AG04450 (cell line): ENCODE measurements at places on chromosomes 7 and 10.

GRCh38 chr7:100171840-100172239 lies 3.4 kb upstream of the GAL3ST4 start:
- no peak for DNase-seq

GRCh38 chr7:140165422-140165821 lies 11.4 kb downstream of the KDM7A start:
- DNase-seq: peak; percentile 46

DNA sequence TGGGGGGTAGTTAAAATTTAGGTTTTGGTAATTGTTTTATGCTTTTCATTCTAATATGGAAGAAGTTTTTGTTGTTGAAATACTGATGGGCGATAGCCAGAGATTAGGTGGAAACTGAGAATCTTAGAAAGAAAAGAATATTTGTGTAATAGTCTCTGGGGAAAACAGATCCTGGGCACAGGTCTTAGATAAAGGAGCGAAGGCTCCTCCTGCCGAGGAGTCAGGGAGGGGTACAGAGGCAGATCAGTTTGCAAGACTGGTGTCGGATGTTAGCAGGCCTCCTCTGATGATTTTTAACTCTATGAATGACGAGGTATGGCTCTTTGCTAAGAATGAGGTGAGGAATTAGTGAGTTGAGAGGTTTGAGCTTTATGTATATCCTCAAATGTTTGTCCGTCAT lies 339.7 kb downstream of the HGF start:
- no peak for DNase-seq

- DNase-seq: peak; percentile 33
Observed at GRCh38 chr7:127588019-127588696, at the start of gene ARF5. TSS of gene ARF5 (plus strand) at chr7:127588411. CDS start at chr7:127588499, 88 bp downstream.

DNA sequence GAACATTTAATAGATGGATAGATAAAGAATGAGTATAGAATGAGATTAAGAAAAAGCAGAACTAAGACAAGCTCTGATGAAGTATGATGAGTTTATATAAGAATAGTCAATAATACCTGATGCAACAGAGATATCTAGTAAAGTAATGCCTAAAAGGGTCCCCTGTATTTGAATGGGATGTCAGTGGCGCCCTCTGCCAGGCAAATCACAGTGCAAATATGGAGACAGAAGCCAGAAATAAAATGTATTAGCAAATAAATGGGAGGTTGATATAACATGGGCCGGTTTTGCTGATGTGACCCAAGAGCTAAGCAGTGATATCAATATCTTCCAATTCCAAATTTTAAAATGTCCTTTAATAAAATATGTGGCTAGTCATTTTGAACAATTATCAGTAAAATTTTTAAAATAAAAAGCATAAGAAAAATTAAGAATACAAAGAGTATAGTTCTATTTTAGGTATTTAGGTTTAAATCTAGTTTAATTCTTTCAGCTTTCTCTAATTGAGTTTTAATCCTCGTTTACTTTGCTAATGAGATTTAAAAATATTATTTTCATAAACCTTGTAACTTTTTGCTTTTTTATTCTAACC lies 62.6 kb downstream of the ADK start:
- DNase-seq: no peak

DNA sequence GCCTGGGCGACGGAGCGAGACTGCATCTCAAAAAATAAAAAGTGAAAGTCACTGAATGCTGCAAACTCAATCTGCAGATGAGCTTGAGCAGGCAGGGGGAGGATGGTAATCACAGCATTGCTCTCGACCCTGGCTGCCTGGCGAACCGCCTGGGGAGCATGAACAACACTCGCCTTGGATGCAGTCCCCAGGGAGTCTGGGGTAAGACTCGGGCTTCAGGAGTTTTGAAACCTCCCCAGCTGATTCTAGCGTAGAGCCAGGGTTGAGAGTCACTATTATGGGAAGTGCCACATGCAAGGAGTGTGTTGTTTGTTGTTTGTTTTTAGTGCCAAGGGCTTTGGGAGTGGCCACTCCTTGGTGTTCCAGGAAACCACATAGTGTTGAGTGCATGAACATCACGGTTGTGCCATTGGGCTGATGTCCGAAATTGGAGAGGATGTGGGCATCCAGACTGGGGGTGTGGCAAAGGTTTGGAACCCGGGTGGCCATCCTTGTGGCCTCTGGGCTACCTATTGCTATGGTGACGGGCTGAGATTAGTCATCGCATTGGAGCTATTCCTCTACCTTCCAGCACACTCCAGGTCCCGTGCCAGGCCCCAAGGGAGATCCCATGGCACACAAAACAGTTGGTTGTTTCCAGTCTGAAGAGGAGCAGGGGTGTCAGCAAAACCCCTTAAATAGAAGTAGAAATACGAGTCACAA lies 92.6 kb downstream of the RGS10 start:
- no peak for DNase-seq

- no peak for DNase-seq
Observed at GRCh38 chr7:50768485-50769474, 13.9 kb downstream of the GRB10 start.

- no peak for DNase-seq
Observed at GRCh38 chr7:27944643-27945042, 204.7 kb downstream of the TAX1BP1 start.

GRCh38 chr7:29287366-29287765 lies 92.8 kb downstream of the CHN2 start:
- DNase-seq: no peak

GRCh38 chr7:99165816-99166215 lies 21.9 kb upstream of the SMURF1 start:
- DNase-seq: no peak

GRCh38 chr10:3172081-3172445 lies 519 bp downstream of the PITRM1 start:
- DNase-seq: peak; percentile 24

- DNase-seq: no peak
Observed at GRCh38 chr10:18240185-18240882, 100.1 kb downstream of the CACNB2 start.

DNA sequence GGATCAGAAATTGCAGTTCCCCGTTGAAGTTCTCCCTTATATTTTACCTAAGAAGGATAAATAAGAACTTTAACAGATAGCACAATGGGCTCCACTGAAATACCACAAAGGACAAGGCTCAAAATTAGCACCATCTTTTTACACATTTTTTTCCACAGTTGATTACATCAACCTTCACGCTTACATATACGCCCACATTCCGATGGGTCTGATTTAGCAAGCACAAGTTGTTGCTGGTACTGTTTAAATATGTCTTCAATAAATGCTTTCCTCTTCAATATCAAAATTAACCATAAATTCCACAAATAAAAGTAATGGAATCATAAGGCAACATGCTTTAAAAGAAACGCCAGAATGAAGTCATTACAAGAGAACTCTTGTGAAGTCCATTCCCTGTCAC lies 79.5 kb downstream of the NEBL start:
- DNase-seq: no peak

DNA sequence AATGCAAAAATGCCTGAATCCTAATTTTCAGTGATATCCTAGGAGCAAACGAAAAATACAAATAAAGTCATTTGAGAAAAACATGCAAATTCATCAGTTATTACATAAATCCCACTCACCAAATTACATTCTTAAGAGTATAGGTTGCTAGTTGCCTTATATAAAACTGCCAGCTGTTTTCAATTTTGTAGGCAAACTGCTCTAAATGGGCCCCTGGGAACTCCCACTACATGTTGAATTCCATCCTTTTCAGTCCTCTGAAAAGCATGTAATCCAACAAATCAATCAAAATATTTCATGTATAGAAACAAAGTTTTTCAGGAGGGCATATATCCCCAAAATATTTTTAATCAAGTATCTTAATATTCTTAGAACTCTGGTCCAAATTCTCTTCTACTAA lies 2.1 kb upstream of the JMJD1C start:
- no peak for DNase-seq

DNA sequence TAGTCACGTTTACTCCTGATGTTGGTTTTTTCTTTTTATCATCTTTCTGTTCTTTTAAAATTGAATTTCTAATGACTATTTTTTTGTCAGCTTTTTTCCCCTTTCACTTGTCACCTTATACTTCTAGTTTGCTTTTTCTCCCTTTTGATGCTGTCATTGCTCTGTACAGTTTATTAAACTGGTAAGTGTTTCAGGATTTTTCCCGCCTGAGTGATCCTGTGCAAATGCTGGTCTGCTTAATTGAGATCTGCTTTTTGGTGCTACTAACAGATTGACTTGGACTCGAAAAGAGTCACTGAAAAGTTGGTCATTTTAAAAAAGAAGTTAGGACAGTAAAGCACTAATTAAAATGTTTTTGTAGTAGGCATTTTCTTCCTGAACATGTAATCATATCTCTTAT lies 95.2 kb downstream of the PHTF2 start:
- no peak for DNase-seq

- no peak for DNase-seq
Observed at GRCh38 chr7:20980668-20981264, 194.1 kb upstream of the SP8 start.

GRCh38 chr7:40786909-40787308 lies 652.1 kb downstream of the SUGCT start:
- no peak for DNase-seq

DNA sequence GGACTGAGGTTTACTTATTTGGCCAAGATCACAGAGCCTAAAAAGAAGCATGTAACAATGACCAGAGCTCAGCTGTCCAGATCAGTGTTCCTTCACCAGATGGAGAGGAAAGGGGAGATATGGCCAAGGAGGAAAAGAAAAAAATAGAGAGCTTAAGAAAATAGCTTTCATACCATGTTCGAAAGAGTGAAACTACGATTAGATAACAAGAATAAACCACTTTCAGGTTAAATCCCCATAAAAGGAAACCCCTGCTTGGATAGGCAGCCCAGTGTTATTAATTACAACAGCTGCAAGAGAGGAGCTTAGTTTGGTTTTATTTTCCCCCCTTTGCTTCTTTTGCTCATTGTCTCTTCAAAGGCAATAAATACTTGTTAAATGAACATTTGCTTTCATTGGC lies 160.8 kb downstream of the ZNF438 start:
- no peak for DNase-seq

GRCh38 chr7:68688416-68689086 lies 909.7 kb upstream of the AUTS2 start:
- DNase-seq: no peak

DNA sequence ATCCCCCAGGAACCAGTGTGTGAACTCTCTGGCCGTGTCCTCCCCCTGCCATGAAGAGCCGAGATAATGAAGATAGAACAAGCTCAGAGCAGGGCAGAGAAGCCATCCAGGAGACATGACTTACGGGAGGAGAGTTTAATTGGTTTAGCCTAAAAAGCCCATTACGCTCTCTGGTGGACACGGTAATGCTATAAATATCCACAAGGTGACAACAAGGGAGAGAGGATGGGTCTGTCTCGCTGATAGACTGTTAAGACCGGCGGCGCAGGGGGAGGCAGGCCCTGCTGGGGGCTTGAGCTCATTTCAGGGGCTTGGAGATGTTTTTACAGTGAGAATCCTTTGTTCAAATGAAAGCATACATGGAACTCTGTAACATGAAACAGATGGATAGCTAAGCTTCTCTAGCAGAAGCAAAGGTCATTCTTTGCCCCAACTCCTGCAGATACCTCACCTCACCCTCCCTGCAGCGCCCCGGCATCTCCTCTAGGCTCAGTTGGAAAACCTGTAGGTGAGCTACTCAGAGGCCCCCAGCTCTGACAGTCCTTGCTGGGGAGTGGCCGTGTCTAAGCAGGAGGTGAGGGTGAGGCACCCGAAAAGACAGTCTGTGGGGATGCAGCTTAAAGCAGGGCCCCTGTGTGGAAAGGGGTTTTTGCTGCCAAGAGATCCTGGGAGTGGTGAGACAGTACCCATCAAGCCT lies 40.8 kb upstream of the LOXL4 start:
- DNase-seq: no peak
